ENCODE measurements at places on chromosomes 6 and 20.

GRCh38 chr6:900716-901605, 208.0 kb upstream of the EXOC2 start:
- DNase-seq: no peak

DNA sequence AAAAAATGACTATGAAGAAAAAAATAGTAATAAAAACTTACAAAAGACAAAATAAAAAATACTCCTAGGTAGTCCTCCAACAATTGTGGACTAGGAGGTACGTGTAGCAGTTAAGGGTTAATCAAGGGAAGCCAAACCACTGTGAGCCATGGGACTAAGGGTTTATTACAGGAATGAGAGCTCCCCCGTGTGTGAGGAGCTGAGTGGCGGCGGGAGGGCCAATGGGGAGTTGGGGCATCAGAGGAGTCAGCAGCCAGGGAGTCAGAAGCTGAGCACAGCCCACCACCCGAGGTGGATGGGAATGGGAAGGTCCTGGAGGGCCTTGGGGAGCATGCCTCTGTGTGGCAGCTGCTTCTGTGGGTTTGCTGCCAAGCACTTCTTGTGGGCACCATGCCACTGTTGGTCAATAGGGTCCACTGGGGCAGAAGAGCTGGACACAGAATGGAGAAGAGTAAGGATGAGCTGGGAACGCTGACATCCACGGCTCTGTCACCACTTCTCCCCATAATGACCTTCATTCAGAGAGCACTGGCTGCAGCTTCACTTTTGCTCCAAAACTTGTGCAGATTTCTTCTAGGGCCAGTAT, 373.3 kb downstream of the CDKAL1 start:
- DNase-seq: no peak

GRCh38 chr6:141321493-141322347, 811.0 kb upstream of the GJE1 start:
- DNase-seq: peak; percentile 11

GRCh38 chr6:144220031-144220790, 64.9 kb upstream of the UTRN start:
- DNase-seq: no peak

DNA sequence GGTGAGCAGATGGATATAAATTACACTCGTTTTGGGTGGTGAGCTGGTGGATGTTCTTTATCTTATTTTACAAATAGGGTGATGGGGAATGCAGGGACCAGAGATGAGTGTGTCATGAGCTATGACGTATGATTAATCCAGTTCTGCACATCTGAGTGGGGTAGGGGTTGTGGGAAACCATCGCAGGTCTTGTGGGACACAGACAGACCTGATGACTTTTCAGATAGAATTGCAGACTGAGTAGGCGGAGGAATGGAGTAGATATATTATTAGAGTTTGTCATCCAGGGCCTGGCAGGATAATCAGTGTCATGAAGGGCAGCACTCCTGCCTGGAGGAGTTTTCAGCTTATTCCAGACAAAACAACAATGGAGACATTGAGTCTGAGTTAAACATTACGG, 12.9 kb upstream of the DSP start:
- DNase-seq: no peak

DNA sequence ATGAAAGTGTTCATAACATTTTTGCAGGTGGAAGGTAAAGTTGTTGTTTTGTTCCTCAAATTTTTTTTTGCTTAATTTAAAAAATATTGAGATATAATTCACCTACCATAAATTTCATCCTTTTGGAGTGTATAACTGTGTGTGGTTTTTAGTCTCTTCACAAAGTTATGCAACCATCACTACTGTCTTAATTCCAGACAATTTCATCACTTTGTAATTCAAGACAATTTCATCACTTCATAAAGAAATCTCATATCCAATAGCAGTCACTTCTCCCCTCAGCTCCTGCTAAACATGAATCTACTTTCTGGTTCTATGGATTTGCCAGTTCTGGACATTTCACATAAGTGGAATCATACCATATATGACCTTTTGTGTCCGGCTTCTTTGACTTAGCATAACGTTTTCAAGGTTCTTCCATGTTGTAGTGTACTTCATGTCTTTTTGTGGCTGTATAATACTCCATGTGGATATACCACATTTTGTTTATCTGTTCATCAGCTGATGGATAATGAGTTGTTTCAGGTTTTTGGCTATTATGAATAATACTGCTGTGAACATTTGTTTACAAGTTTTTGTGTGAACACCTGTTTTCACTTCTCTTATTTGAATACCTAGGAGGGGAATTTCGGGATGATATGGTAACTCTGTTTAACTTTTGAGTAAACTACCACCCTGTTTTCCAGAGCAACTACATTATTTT, 18.8 kb downstream of the ZFAND3 start:
- DNase-seq: no peak

DNA sequence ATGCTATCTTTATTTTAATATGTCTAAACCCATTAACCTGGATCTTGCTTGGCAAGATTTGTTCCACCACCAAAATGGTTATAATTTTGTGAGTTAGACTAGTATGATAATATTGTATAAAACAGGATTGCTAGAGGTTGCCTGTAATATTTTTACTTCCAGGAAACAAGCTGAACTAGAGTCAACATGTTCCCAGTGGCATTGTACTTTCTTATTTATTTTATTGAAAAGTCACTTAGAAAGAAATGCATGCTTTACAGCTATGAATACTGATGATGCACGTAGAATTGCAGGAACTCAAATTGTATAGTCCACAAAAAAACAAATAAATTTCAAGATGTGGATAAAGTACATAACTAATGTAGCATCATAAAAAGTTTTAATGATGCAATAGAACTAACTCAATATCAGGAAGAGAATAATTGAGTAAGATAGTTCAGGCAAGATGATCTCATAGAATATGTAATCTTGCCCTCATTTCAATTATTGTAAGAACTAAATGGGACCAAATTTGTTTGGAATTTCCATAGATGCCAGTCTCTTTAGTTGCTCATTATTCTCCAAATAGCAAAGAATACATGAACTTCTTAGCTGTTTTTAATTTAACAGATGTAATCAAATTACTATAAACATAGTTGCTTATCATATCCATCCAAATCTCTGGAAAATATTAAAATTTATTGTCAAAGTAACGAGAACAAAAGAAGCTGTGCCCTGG, 451.8 kb downstream of the COL12A1 start:
- no peak for DNase-seq

GRCh38 chr6:18102783-18103509, 19.5 kb downstream of the NHLRC1 start:
- no peak for DNase-seq

- DNase-seq: no peak
These were observed 4.0 kb downstream of the VARS1 start for GRCh38 chr6:31791324-31792089.

GRCh38 chr20:41142245-41142644, 4.9 kb downstream of the PLCG1 start:
- no peak for DNase-seq

GRCh38 chr20:52231230-52231746, 39.7 kb upstream of the ZFP64 start:
- no peak for DNase-seq

DNA sequence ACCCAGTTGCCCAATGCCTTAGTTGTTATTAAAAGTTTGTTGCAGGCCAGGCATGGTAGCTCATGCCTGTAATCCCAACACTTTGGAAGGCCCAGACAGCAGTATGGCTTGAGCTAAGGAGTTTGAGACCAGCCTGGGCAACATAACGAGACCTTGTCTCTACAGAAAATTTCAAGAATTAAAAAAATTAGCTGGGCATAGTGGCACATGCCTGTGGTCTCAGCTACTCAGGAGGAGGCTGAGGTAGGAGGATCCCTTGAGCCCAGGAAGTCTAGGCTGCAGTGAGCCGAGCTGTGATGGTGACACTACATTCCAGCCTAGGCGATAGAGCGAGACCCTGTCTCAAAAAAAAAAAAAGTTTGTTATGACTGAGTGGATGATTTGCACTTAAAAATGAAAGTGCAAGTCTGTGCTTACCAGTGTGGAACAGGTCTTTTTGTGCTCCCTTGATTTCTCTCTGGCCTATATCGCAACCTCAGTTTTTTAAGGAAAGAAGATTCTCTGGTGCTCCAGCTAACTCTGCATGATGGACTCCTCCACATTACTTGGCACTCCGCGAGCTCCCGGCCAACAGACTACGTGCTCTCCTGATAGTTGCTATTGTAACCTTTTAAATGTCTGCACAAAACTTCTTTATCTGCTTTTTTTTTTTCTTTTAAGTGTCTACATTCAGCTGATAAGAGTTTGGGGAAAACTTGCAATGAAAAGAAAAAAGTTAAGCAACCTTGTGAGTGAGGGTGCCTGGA, 22.1 kb downstream of the ZKSCAN3 start:
- DNase-seq: no peak

DNA sequence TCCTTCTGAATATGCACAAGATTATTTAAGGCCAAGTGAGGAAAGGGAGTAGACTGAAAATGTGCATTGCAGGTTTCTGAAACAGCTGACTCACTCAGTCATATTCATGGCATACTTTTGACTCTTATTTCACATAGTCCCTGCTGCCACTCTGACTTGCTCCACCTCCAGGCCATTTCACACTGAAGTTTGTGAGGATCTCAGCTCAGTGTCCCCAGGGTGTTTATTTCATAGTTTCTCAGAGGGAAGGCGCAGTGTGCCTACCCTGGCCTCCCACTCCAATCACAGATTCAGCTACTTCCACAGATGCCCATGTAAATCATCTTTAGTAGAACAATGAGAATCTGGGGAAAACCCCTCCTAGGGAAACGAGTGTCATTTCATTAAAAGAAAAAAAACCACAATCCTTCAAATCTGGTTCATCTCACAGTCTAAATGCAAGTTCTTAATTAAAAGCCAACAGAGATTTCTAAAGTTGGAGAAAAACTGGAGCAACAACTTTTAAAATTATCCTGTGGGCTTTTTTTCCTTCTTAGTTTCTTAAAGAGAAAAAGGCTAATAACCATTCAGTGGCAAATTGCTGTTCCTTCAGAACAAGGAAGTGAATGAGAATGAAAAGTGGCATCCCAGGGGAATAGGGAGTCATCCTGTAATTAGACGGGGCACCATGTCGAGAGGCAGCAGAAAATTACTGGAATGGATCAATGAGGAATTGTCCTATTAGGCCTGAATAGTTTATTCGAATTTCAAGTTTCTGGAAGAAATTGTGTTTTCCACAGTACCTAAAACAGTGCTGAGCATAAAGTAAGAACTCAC, 133.6 kb downstream of the TFAP2B start:
- DNase-seq: peak; percentile 49

GRCh38 chr20:21618759-21619416, 86.6 kb upstream of the PAX1 start:
- no peak for DNase-seq

GRCh38 chr20:32780749-32781655, 18.8 kb downstream of the DNMT3B start:
- no peak for DNase-seq

- no peak for DNase-seq
These were observed 110.5 kb downstream of the IRF4 start for GRCh38 chr6:501891-502601.

DNA sequence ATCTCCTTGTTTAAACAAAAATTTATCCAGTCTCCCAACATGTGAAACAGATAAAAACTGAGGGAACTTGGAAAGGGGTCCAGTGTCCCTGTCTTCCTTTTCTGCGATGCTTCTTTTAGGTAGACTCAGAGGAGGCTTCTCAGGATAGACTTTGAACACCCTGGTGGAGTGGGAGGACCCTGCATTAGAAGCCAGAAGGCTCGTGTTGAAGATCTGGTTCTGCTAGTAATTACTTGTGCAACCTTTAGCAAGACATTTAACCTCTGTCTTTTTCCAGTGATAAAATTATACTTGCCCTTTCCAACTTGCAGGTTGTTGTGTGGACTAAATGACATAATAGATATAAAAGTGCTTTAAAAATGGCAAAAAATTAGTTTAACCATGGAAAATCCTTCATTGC, 67.1 kb upstream of the PREP start:
- no peak for DNase-seq

DNA sequence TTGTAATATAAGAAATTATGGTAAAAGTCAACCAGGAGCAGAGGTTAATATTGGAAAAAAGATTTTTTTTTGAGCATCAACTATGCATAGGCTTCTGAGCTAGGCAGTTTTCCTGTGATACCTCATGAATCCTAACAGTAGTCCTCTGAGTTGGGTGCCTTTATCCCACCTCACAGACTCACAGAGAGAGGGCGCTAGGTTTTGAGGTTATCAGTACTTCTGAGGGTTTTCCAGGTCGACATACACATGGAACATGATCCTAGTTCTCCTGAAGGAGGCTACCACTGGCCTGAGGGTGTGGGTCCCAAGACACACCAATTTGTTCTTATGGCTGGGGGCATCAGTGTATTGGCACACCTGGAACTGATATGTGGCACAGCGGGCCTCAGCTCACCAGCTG, 358.8 kb upstream of the JAG1 start:
- no peak for DNase-seq

GRCh38 chr6:169807699-169808607, 56.5 kb downstream of the ERMARD start:
- DNase-seq: no peak

DNA sequence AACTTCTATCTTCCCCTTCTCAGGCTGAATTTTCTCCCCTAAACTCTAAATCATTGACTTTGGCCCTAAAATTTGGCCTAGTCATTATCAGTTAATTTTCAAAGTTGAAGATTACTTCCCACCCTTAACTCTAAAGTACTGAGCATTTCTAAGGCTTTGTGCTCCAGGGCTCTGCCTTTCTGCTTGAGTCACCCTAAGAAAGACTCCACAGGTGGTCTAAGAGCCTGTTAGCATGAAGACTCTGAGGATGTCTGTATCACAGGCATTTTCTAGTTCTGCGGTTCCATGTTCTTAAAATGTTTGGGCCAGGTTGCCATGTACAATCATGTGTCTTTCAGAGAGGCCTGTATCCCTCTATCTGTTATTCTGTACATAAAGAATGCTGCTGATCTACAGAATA, 808.1 kb upstream of the MANEA start:
- DNase-seq: no peak

All from NCI-H187 treated with DMSO at 0.1 percent for 48 hours (cell line).